Epithelial cell of proximal tubule (primary cell): ENCODE measurements at places on chromosomes 3 and 15.

GRCh38 chr3:12198301-12198700 lies 39.6 kb upstream of the TIMP4 start:
- no peak for DNase-seq

GRCh38 chr15:43249236-43249635 lies 17.5 kb downstream of the TGM5 start:
- no peak for DNase-seq

DNA sequence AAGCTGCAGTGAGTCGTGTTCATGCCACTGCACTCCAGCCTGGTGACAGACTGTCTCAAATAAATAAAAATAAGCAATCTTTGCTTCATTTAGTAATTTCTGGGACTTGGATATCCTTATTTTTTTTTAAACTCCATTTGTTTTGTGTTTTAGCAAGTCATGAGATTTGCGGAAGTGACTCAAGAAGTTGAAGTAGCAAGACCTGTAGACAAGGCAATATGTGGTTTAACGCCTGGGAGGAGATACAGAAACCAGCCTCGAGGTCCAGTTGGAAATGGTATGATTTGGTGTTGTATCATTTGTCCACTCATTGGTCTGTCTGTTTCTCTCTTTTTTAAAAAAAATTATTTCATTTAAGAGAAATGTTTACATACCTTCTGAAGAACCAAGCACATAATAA lies 16.6 kb upstream of the RPLP1 start:
- DNase-seq = no peak

- no peak for DNase-seq
These were observed 329.0 kb downstream of the IGSF11 start for GRCh38 chr3:118705487-118706219.

- DNase-seq = no peak
These were observed 511.1 kb downstream of the OTOL1 start for GRCh38 chr3:162007722-162008121.
